ENCODE measurements at places on chromosomes 7 and 10. TPM values are rescaled to one million over a fixed set of nuclear protein-coding genes. Genes with fewer than 3 reads are reported as not detected.

AMPH gene
- not detected for total RNA-seq

DNA sequence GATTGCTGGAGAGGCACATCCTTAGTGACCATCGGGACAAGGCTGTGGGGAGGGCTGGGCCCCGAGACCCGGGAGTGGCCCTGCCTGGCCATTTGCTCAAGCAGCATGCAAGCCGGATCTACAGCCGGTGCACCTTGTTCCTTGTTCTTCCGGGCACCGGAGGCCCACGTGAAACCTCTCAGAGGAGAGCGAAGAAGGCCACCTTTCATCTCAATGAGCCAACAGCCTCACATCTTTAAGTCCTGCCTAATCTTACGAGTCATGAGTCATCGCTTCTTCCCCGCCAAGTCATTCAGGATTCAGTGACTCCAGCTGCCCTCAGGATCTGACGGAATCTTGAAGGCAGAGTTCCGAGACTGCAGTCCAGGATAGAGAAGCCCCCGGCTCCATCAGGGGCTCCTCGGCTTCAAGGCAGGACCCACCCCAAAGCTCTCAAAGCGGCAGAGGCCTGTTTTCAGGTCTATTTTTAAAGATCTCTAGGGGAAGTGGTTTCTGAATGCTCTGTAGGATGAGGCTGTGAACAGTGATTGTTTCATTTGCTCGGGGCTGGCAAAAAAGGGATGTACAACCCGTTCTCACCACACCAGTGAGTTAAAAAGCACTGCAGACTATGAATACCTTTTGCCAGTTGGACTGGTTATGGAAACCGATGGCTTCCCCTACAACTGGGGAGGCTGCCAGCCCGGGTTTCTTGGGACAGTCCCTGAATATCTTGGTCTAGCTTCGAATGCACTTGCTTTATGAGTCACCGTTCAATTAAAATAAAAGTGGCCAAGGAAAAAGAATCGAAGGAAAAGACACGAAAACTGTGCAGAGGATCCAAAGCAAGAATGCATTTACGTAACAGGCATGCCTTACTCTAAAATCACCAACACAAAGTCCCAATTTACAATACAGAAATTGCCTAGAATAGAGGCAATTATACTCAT, 57.2 kb upstream of the ECHDC3 start:
- peak overlapping the region; percentile 84 for H3K27ac ChIP-seq
- H3K27me3 ChIP-seq, result peaks cover 53% of the 10 kb centered on the region
- peak; percentile 39 for DNase-seq
- peak overlapping the region; percentile 76 for H3K4me3 ChIP-seq
- H3K4me1 ChIP-seq, result peaks cover 25% of the 10 kb centered on the region
- H3K36me3 ChIP-seq, result peaks cover 2% of the 10 kb centered on the region

- H3K4me1 ChIP-seq, result no peaks in the 10 kb centered on the region
- H3K4me3 ChIP-seq, result no peak overlapping the region
- H3K36me3 ChIP-seq, result no peaks in the 10 kb centered on the region
- H3K27ac ChIP-seq, result no peak overlapping the region
- DNase-seq, result no peak
- peaks cover 2% of the 10 kb centered on the region for H3K27me3 ChIP-seq
Observed at GRCh38 chr10:7558036-7558435, 108.7 kb downstream of the ITIH5 start.

ACTL6B gene
- total RNA-seq, result not detected

DNA sequence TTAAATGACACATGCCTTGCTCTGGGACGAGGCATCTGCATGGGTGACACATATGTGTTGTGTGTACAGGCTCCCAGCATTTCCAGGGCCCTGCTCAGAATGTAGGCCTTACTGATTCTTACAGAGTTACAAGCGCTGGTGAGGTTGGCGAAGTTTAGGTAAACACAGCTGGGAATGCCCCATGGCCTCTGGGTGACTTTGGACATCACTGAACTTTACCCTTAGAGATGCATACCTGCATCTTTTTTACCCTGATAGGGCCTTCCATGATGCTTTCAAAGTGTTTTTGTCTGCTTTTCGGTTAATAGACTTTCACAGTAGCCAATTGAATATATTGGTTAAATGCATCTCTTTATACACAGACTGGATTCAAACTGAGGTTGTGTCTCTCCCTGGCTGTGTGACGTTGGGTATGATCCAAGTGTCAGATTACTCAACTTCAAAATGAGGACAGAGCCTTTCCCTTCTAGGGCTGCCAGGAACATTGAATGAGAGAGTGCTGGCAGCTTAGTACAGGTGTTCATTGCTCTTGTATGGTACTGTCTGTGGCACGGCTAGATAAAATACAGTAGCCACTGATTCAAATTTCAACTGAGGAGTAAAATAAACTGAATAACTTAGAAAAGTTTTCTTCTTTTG, 29.5 kb downstream of the EGFR start:
- no peaks in the 10 kb centered on the region for H3K4me1 ChIP-seq
- H3K36me3 ChIP-seq, result no peaks in the 10 kb centered on the region
- H3K27ac ChIP-seq, result no peak overlapping the region
- DNase-seq, result no peak
- H3K27me3 ChIP-seq, result peaks cover under 1% of the 10 kb centered on the region

- no peaks in the 10 kb centered on the region for H3K36me3 ChIP-seq
- H3K4me3 ChIP-seq, result no peak overlapping the region
Observed at GRCh38 chr7:73626814-73627213, 2.5 kb upstream of the MLXIPL start.

- peaks cover 23% of the 10 kb centered on the region for H3K36me3 ChIP-seq
- no peak for DNase-seq
- H3K4me3 ChIP-seq, result peak overlapping the region; percentile 84
- peak overlapping the region; percentile 10 for H3K27ac ChIP-seq
- H3K27me3 ChIP-seq, result peaks cover 6% of the 10 kb centered on the region
Observed at GRCh38 chr10:73872190-73872710, 2.1 kb downstream of the CAMK2G start.
